ENCODE measurements at places on chromosomes 5 and 9.

GRCh38 chr5:151223447-151224264 is at the start of gene CCDC69:
TSS of gene CCDC69 (minus strand) at chr5:151224092. CDS start at chr5:151223970, 122 bp downstream.
- peak; percentile 72 for DNase-seq

- DNase-seq: no peak
Measured at GRCh38 chr5:58235299-58235698, 224.6 kb downstream of the PLK2 start.

- no peak for DNase-seq
Measured at GRCh38 chr5:112996830-112997374, 20.3 kb downstream of the DCP2 start.

GRCh38 chr5:56154732-56155484 is 78.2 kb downstream of the ANKRD55 start:
- no peak for DNase-seq

DNA sequence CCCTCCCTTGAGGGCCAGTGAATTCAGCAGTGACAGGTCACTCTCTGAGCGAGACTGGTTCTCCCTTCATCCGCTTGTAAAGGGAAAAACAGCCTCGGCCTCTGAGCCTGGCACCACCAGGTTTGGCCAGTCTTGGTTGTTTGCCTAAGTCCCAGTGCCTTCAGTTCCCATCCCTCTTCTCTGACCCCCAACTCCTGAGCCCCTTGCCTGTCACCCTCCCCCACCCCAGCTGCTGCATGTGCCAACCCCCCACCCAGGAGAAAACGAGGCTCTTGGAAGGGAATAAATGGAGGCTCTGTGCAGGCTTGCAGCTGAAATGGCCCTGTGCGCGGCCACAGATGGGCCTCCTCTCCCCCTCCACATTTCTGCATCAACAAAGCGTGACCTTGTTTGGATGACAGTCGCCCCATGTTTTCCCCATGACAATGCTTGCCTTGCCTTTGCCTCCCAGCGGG is 3.1 kb downstream of the URM1 start:
- no peak for DNase-seq
